DMS 273 treated with DMSO at 0.1 percent for 48 hours (cell line): ENCODE measurements at places on chromosomes 12 and 14.

DNA sequence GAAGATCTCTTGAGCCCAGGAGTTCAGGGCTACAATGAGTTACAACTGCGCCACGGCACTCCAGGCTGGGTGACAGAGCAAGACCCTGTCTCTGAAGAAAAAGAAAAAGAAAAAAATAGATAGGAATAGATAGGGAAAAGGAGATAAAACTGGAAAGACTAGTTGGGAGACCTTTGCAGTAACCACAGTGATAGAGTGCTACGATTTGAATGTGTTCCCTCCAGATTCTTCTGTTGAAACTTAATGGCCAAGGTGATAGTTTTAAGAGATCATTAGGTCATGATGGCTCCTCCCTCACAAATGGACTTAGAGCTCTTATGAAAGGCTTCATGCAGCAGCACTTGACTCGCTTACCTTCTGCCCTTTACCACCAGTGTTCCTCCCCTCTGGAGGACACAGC is 13.5 kb upstream of the ATF1 start:
- DNase-seq = no peak

DNA sequence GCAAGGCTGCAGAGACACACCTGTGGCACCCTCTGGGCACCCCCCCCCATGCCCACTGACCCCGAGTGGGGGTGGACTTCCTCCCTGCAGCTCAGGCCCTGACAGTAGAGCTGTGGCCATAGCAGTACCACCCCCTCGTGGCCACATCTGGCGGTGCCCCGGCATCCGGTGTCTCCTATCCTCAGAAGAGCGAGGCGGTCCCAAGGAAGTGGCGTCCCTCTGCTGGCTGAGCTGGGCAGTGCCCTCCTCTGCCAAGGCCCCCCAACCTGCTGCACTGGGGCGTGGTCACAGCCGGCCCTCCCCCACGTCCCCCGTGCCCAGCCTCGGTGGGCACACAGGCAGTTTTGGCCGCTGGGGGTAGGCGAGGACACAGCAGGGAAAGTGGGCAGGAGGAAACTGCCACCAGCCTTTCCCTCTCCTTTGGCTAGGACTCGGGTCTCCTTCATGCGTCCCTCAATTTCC is 6.0 kb upstream of the SLC6A12 start:
- DNase-seq = no peak

DNA sequence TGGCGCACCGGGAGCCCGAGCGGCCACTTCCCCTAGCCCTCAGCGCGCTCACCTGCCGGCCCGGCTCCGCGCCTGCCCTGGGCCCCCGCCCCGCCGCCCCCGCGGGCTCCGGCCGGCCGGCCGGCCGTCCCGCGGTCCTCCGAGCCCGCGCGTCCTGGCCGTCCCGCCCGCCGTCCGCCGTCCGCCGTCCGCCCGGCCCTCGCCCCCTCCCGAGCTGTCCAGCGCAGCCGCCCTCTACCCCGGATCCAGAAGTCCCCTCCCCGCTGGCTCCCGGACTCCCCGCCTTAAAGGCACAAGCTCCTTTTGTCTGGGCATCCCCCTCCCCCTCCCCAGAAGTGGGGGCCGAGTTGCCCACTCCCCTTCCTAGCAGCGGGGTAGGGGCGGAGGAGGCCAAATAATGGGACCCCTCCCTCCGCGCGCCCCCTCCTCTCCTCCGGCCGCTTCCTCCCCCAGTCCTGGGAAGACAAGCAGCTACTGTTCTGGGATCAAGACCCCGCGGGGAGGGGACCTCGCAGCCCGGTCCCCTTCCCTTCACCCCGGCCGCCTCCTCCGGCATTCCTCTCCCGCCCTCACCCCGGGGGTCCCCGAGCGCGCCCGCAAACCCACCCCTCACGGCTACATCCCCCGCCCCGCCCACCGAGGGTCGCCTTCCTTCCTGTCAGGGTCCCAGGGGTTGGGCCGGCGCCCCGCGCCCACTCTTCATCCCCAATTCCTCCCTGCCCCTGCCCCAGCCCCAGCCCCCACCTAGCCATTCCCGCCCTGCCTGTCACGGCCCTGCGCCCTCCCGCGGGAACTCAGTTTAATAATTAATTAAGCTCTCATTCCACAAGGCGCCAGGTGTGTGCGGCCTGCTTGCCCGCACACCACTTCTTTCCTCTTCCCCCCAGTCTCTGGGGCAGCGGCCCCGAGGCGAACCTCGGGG is at the start of gene ADCY6:
ADCY6 (minus strand) TSS at position 236 of the 922 bp plus-strand sequence. CDS start 5,655 bp downstream, outside the sequence.
- DNase-seq = no peak

DNA sequence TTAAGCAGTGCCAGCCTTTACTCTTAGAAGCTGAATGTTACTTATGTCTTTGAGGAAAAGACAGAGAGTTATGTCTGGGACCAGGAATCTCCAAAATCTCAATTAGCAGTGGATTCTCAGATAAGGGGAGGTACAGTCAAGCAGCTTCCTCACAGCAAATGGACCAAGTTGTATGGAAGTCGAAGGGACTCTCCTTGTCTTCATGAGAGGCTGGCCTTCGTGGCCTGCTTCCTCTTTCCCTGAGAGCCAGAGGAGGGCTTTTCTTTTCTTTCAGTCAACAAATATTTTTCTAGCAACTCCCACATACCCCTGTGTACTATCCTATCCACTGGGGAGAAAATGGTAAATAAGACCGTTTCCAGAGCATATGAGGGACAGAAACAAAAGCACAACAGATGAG is 6.6 kb upstream of the WNT5B start:
- DNase-seq = no peak

GRCh38 chr14:61753631-61754030 is 8.6 kb upstream of the SNAPC1 start:
- DNase-seq = no peak
